Right forelimb (tissue), 1 donor: ENCODE measurements at places on chromosomes 7 and 10.

- peak; percentile 39 for DNase-seq
Observed at GRCh38 chr10:128067691-128068397, 58.4 kb downstream of the MKI67 start.

- DNase-seq, result no peak
Observed at GRCh38 chr10:121171825-121172787, 320.9 kb downstream of the WDR11 start.

- no peak for DNase-seq
Observed at GRCh38 chr7:17921857-17922416, 18.4 kb downstream of the SNX13 start.

GRCh38 chr10:69228151-69228550 is 8.0 kb downstream of the HKDC1 start:
- DNase-seq, result no peak

DNA sequence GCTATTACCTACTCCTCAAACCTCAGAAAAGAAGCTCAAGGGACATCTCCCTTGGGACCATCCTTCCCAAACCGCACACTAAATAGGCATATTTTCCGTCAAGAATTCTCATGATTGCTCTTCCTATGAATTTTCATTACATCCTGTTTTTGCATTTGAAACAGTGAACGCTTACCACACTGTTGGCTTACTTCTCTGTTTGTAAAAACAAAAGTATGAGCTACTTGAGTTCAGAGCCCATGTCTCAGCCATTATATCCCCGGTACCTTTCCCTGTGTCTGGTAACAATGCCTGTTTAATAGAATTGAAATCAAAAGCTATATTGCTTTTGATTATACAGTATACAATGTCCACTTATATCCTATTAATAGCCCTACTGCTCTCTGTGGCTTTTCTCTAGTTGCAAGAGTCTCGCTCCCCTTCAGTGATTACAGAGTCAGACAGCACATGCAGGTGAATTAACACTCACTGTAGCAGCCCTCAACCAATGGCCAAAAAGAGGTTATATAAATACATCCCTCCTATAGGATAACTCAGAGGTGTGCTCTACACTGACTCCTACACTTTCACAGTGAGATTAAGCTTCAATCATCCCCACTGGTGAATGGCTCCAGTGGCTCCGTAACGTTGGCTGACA is 264.4 kb downstream of the SORCS1 start:
- DNase-seq, result no peak

- DNase-seq, result no peak
Observed at GRCh38 chr10:119270762-119271366, 63.5 kb downstream of the GRK5 start.

- no peak for DNase-seq
Observed at GRCh38 chr7:128948976-128949760, 11.4 kb downstream of the IRF5 start.

DNA sequence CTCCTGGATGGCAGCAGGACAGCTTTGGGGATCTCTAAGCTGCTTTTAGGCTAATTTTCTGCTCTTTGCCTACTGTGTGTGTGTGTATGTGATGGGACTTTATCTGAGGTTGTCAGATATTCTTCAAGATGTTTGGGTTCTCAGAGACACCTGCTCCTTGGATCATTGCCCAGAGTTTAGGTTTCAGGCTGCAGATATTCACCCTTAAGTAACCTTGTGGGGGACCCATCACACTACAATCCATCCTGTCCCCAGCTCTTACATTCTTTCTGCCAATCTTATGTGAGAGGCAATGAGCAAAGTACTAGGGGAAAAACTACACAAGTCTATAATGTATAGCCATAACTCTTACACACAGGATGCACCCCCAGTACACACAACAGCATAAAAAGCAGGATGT is 263.0 kb upstream of the ZWINT start:
- no peak for DNase-seq

GRCh38 chr7:2100278-2101208 is 132.2 kb downstream of the MAD1L1 start:
- DNase-seq, result no peak

DNA sequence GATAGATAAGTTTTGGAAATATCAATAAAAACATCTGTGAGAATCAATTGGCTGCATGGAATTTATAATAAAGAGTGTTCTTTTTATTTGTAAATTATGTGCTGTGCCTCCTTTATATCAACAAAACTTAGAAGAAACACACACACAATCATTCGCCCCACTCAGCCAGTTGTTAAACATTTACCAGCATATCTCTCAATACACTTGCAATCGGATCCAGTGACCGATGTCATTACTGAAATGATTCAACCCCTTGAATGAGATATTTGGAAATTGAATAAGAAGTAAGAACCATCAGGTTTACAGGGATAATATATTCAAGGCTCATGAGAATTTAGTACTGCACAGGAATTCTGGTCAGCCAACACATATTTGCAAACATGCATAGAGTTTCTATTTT is 35.6 kb downstream of the TAF3 start:
- no peak for DNase-seq

DNA sequence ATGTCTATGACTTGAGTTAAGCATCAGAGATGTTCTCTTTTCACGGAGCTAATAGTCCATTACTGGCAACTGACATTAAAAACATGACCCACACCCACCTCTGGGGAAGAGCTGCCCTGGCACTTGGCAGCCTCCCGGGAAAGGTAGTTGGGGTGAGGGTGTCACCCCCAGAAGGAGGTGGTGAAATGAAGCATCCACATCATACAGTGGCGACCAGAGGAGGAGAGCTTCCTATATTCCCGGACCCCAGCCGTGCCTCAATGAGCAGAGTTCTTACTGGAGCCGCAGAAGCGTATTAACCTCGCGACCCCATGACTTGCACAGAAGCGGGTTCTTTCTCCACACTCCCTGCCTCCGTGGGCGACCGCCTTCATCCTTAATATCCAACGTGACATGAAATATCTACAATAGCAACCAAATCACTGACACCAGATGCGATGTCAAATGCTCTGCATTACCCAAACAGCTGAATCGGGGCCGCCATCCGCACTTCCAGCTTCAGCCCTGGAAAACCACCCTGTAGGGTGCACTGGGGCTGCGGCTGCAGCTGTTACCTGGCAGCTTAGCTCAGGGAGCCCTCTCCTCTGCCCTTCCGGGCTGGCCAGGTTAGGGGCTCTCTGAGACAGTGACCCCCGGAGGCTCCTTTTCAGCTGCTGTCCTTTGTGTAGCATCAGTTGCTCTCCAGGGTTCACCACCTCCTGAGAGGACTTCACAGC is 103.1 kb upstream of the PARD3 start:
- DNase-seq, result no peak

DNA sequence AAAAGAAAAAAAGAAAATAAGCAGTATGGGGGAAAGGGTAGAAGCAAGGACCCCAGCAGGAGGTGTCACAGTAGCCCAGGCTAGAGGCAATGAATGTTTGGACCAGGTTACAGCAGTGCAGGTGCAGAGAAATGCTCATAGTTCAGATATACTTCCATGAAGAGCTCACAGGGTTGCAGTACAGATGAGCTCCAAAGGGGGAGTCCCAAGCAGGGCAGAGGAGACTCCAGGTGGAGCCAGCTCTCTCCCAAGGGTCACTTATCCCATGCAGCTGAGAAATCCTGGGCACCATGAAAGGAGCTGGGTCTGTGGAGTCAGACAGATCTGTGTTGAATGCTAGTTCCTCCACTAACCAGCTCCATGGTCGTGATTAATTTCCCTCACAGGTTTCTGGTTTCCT is 174.9 kb downstream of the C7orf25 start:
- DNase-seq, result no peak

GRCh38 chr10:26372513-26373354 is 65.4 kb upstream of the APBB1IP start:
- DNase-seq, result no peak

GRCh38 chr7:476736-477360 is 42.8 kb downstream of the PDGFA start:
- no peak for DNase-seq
